ENCODE measurements at places on chromosomes 1 and 21. TPM values are rescaled to one million over a fixed set of nuclear protein-coding genes. Genes with fewer than 3 reads are reported as not detected.

The S100A14 gene
- total RNA-seq, result 1.1 TPM

The FCAMR gene
- not detected for total RNA-seq

The HTR6 gene
- total RNA-seq, result not detected

The NR1I3 gene
- not detected for total RNA-seq

The VCAM1 gene
- 128 TPM for total RNA-seq

Data from mesangial cell (primary cell).